ENCODE measurements at places on chromosomes 12 and 14.
A peak's percentile ranks its signal among the peaks of the same experiment; 100 is the strongest.

DNA sequence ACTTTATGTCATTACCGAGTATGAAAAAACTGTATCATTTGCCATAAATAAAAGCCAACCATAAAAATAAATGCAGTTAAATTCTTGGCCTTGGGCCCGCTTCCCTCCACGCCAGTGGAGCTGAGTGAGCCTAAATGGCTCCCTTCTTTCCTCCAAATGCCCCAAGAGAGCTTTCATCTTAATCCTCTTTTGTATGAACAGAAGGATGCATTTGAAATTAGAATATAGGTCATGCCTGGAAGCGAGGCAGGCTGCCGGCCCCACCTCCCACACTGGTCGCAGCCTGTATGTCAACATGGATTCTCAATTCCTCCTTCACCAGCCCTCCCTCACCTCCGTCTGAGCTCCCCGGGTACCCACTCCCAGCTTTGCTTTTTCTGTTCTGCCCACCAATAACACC lies 245.7 kb downstream of the SLC15A4 start:
- no peak for DNase-seq

- no peak for DNase-seq
Measured at GRCh38 chr12:130088504-130088903, 73.8 kb upstream of the FZD10 start.

GRCh38 chr12:58368001-58368400 lies 426.6 kb downstream of the ATP23 start:
- DNase-seq, result no peak

- DNase-seq, result no peak
Measured at GRCh38 chr12:103505371-103506236, 9.8 kb upstream of the C12orf42 start.

- no peak for DNase-seq
Measured at GRCh38 chr12:6110006-6110405, 14.5 kb downstream of the VWF start.

- no peak for DNase-seq
Measured at GRCh38 chr12:78179346-78179745, 348.7 kb downstream of the NAV3 start.

GRCh38 chr12:109716092-109716479 lies 2.5 kb downstream of the FAM222A start:
- DNase-seq, result no peak

- DNase-seq, result no peak
Measured at GRCh38 chr14:21863289-21863688, 189.7 kb upstream of the OR4E1 start.

DNA sequence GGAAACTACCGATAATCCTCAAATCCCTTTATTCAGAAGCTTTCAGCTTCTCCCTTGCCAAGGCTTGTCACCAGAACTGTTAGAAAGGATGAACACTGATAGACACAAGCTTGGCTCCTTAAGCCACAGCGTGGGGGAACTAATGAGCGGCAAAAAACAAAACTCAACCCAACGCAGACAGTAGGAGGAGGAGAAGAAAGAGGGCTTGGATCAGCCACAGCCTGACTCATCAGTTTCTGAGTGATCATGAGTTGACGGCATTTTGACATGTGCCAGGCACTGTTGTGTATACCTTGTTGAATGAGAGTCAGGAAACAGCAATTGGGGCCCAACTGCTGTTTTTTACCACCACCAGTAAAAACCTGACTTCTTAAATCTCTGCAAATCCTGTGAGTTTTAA lies 23.7 kb downstream of the PLXNC1 start:
- DNase-seq, result no peak

DNA sequence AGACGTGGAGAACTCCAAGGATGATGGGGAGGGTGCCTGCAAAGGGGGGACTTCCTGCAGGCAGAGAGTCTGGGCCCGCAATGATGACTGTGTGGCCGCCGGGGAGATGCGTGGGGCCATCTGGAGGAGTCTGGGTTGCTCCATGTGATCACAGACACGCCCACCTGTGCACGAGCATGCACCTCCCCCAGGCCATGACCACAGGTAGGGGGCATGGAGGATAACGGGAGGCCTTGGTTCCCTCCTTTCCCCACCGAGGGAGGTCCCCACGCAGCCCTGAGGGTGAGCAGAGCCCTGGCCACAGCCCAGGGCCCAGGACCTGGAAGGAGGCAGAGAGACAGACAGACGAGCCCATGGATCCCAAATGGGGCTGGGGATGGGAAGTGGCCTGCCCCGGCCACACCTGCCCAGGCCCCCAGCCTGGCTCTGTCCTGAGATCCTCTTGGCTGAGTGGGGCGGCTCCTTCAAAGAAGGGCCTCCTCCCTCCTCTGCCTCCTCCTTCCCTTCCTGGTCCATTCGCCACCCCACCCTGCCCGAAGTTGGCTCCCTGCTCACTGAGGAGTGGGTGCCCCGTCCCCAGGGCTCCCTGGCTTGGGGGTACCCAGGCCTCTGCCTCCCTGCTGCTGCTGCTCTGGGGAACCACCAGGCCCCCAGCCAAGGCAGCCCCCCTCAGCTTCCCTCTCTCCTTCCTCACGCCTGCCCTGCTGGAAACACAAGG lies 138.2 kb downstream of the CALM1 start:
- no peak for DNase-seq

GRCh38 chr12:105862163-105862821 lies 276.5 kb downstream of the NUAK1 start:
- no peak for DNase-seq

DNA sequence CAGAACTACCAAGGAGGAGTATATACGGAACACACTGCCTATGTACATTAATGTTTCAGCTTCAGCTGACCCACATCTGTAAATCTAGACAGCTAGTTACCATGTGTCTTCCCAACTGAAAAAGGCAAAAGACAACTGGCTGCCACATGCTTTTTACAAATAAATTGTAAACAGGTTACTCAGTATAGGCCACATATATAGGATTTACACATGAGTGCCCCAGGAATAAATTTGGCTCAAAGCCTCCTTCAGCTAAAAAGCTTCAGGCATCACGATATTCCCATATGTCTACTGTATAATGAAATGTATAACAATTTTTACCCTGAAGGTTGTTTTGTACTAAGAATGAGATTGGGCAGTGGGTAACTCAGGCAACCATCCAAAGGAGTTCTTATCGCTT lies 175.9 kb upstream of the BMP4 start:
- no peak for DNase-seq

GRCh38 chr12:2154050-2154449 lies 101.3 kb downstream of the CACNA1C start:
- peak; percentile 60 for DNase-seq

DNA sequence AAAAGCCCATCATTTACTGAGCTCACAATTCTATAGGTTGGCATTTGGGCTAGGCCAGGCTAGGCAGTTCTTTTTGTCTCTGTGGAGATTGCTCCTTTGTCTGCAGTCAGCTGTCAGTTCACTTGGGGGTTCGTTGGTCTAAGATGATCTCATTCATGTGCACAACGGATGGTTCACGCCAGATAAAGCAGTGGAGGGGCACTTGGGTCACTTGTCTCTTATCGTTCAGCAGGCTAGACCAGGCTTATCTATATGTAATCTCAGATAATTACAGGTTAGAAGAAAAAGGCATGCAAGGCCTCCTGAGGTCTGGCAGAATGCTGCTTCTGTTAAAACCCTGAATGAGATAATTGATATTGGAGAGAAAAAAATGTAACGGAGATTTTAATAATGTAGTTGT lies 119.0 kb upstream of the ATP2B1 start:
- DNase-seq, result no peak

GRCh38 chr14:89910691-89911009 lies 43.9 kb downstream of the EFCAB11 start:
- no peak for DNase-seq

GRCh38 chr14:31828946-31829868 lies 247.9 kb upstream of the ARHGAP5 start:
- DNase-seq, result no peak

DNA sequence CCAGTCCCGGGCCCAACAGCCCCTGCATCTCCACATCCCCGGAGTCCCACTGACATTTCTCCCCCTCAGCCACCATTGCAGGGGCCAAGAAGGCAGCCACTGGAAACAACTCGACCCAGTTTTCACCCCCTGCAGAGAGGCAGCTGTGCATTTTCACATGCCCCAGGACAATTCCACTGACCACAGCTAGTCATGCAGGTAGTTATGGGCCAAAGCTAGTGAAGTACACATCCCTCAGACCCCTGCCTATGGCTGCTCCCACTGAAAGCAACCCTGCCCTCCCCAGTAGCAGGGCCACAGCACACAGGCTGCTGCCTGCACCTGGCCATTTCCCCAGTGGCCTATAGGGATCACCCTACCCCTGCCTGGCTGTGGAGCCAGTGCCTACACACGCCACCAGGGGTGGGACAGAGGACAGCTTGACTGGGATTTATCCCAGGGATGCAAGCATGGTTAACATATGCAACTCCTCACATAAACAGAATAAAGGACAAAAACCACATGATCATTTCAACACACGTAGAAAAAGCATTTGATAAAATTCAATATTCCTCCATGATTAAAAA lies 154.0 kb downstream of the NDUFA12 start:
- no peak for DNase-seq

DNA sequence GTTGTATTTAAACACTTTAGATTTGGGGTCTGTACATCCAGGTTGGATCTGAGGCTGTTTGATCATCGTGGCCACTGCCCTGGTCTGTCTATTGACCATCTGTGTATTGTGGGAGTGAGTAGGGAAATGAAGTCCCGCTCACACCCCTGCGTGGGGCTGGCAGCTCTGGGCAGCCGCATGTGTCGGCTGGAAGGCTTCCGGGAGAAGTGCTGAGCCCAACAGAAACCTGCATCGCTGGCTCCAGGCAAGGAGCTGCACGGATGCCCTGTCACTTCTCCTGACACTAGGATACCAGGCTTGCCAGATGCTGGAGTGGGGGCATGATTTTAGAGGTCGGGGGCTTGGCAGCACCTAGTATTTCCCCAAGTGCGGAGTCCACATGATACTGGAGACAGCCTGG lies 93.6 kb downstream of the PHETA1 start:
- no peak for DNase-seq

DNA sequence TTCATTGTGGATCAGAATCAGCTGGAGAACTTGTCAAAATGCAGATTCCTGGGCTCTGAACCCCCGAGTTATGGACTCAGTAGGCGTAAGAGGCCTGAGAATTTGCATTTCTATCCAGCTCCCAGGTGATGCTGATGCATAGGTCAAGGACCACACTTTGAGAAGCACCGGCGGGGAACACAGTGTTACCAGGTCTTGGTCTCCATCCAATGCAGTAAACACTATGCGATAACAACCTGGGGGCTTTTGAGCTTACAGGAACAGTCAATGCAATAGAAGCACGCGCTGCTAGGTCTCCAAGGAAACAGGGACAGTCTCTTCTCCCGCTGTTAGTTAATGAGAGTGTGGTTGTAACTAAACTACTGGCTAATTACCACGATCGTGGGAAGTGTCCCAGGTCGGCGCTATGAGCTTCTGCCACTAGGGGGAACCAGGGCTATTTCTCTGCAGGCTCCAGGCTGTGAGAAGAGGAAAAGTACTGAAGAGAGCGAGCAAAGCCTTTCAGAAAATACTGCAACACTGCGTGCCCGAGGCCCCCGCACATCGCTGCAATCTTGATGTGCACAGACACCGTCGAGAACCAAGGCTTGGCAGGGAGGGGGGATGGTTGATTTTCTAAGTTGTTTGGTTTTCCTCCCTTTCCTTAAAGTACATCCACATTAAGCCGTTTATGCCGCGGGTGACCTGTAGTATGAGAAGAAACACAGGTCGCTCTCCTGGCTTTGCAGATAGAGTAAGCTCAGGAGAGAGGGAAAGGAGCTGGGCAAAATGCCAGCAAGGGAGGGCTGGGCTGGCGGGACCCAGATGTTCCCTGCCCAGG lies 52.0 kb upstream of the KCNA1 start:
- DNase-seq, result peak; percentile 68

DNA sequence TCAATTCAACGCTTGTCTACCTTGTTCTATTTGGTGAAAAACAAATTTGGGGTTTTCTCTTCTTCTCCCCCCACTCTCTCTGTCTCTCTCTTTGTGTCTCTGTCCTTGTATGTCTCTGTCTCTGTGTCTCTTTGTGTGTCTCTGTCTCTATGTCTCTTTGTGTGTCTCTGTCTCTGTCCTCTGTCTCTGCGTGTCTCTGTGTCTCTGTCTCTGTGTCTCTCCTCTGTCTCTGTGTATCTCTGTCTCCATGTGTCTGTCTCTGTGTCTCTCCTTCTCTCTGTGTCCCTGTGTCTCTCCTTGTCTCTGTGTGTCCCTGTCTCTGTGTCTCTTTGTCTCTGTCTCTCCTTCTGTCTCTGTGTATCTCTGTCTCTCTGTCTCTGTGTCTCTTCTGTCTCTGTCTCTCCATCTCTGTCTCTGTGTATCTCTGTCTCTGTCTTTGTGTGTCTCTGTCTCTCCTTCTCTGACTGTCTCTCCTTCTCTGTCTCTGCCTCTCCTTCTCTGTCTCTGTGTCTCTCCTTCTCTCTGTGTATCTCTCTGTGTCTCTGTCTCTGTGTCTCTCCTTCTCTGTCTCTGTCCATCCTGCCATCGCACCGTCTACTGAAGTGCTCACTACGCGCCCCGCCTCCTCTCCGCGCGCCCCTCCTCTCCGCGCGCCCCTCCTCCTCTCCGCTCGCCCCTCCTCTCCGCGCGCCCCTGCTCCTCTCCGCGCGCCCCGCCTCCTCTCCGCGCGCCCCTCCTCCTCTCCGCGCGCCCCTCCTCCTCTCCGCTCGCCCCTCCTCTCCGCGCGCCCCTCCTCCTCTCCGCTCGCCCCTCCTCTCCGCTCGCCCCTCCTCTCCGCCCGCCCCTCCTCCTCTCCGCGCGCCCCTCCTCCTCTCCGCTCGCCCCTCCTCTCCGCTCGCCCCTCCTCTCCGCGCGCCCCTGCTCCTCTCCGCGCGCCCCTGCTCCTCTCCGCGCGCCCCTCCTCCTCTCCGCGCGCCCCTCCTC lies 12.8 kb downstream of the LRCOL1 start:
- no peak for DNase-seq

DNA sequence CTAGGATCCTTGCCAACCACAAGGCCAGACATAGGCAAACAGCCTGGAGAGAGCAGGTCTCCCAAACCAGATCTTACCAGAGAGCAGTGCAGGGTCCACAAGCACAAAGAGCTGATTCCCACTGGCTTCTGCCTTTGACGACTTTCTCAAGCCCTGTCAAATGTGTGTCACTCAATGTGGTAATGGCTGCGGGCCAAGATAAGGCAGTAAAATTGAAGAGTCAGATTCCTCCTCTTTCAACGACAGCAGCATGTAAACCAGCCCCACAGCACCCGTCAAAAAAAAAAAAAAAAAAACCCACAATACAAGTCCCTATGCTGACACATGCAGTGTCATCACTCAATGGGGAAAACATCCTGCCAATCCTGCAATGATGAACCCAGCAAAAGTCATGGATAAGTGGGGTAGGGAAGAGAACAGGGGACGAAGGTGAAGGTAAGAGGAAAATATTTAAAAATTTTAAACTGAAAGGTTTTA lies at the start of gene STON2:
TSS of gene STON2 (minus strand) at position 123 of the 477 bp plus-strand sequence. CDS start 1,942 bp downstream, outside the sequence.
- no peak for DNase-seq

DNA sequence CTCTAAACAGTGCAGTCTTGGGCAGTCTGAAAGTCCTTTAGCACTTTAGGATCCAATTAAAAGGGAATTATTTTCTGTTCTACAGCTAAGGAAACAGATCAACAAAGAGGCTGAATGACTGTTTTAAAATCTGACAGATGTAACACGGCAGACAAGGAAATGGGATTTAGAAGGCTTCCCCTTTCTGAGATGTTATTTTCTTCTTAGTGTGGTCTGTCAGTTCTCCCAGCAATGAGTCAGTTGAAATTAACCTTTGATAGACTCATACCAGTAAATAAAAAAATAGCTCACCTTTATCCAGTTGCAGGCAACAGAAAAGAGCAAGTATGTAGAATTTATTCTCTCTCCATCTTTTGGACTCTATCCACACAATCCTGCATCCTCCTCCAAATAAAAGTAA lies 98.1 kb downstream of the NEDD1 start:
- no peak for DNase-seq

Data from kidney capillary endothelial cell (primary cell).